GM19239 (cell line): ENCODE measurements at places on chromosomes 12 and 14.

- DNase-seq = peak; percentile 64
These were observed at the start of gene DENND5B for GRCh38 chr12:31590642-31591379. DENND5B (minus strand) TSS chr12:31591136; CDS start chr12:31590832, 304 bp downstream.

- no peak for DNase-seq
These were observed 51.4 kb downstream of the FBXW8 start for GRCh38 chr12:116962197-116962596.

- DNase-seq = no peak
These were observed 24.3 kb downstream of the BTBD6 start for GRCh38 chr14:105272623-105273022.

GRCh38 chr12:132544080-132544397 is 54.1 kb downstream of the FBRSL1 start:
- DNase-seq = no peak

DNA sequence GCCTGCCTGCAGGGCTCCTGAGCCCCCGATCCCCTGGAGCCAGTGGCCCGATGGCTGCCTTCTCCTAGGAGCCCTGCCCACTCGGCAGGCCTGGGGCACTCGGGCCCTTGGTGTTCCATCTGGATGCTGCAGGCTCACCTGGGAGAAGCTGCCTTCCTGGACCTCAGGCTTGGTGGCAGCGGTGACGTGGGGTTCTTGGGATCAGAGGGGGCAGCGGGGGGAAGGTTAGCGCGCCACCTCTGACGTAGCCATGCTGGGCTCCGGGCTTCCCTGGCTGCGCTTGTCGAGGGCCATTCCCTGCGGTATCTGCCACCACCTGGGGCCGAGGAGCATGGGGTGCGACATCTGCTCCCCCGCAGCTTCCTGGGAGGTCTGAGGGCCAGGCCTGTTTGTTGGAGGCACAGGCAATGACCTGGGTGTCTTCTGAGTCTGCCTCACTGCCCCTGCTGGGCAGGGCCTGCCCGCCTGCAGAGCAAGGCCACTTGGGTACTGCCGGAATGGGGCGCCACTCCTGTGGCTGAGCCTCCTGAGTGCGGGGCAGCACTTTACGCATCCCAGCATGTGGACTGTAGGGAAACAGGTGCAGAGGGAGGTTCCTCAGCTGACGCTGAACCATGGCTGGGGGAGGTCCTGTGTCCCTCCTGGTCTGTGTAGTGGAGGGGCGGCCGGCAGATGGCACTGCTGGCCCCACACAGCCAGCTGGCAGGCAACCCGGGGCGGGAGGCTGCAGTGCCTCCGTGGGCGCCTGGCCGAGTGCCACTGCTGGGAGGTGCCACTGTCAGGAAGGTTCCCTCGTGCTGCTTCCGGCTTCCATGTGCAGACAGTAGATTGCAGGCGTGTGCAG is 20.3 kb downstream of the MTA1 start:
- DNase-seq = no peak

DNA sequence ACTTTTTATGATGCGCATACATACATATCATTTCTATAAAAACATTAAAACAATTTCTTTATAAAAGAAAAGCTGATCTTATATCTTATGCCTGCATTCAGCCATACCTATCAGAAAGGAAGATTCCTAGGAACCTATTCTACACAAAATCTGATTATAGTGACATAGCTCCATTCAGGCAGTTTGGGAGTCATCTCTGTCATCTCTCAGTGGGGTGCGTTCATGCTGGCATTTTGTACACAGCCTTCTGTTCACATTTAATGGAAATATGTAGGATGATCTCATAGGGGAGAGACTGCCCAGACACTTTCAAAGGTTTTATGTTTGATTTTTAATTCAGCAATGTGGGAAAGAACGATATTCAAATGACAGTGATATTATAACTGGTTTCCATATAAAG is 52.9 kb downstream of the ATL1 start:
- no peak for DNase-seq

GRCh38 chr12:96048393-96048969 is 13.1 kb upstream of the LTA4H start:
- DNase-seq = no peak

DNA sequence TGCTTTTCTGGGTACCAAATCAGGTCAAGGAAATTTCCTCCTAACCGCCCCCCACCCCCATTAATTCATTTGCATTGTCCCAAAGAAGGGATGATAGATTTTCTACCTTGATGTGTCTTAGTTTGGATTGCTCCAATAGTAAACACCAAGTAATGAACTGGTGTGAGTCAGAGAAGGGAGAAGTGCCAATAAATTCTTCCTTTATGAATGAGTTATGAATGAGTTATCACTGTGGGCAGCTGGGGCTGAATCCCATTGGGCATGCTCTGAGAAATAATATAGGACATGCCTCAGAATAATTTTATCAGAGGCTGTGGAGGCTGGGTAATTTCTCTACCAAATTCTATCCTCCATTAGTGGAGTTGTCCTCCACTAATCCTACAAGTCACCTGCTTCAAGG is 277.9 kb upstream of the FLRT2 start:
- no peak for DNase-seq
